ENCODE measurements at places on chromosomes 4 and X.
A peak's percentile ranks its signal among the peaks of the same experiment; 100 is the strongest.

DNA sequence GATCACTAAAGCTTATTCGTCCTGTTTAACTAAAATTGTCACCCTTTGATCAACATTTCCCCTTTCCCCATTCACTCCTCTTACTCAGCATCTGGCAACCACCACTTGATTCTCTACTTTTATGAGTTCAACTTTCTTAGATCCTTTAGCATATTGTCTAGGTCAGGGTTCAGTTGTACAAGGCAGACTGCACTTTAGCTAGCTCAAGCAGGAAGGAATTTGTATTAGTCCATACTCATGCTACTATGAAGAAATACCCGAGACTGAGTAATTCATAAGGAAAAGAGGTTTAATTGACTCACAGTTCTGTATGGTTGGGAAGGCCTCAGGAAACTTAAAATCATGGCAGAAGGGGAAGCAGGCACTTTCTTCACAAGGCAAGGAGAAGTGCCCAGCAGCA is 44.3 kb downstream of the TASL start:
- no peak for DNase-seq

- no peak for DNase-seq
Observed at GRCh38 chr4:168380290-168380689, 61.7 kb upstream of the DDX60 start.

DNA sequence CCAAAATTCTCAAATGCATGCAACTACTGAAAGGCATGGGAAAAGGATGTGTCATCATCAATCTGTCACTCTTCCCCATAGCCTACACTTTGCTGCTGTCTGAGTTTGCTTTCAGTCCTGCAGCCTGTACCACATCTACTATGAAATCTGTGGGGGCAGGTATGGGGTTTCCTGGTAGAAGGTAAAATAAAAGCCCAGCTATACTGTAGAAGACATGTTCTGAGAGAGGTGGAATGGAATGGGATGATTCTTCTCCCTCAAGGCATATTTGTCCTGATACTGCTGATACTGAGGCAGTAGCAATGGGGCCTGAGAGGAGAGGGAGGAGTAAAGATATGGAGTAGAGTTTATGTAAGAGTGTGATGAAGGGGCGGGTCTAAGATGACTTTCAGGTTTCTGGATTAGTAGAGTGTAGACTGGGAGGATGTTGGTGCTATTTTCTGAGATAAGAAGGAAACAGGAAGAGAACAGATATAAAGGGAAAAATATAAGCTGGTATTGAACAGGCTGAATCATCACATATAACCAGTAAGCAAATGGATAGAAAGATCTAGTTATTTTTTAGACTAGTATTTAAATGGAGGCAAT is 38.7 kb upstream of the GYPA start:
- peak; percentile 6 for DNase-seq

DNA sequence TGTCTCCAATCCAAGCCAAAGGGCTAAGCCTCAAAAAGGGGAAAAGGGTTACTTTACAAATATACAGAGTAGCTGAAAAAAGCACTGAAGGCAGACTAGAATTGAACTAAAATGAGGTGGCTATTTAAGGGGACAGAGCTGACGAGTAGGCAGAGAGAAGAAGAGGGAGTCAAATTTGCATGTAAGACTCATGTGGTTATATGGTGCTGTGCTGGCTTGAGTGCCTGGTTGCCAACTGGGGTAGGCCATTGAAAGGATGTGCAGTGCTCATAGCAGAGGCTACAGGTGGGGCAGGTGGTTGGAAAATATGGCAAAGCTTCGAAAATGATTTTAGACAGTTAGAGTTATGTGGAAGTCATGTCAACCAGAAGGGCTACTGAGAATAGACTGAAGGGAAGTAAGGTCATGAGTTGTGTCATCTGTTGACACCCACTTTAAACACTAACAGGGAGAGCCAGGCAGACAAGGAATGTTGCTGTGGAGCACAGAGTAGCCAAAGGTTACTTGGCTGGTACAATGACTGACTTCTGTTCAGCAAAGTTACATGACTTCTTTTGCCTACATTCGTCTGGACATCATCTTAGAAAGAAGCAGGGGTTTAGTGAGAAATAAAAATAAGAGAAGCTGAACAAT is 1210.4 kb downstream of the ADGRL3 start:
- no peak for DNase-seq

GRCh38 chr4:41325901-41326300 is 69.2 kb downstream of the UCHL1 start:
- no peak for DNase-seq

- DNase-seq = peak; percentile 26
Observed at GRCh38 chrX:18899796-18900380, 84.0 kb downstream of the PHKA2 start.

GRCh38 chr4:26094911-26095310 is 180.9 kb downstream of the SMIM20 start:
- no peak for DNase-seq

GRCh38 chr4:183284965-183285364 is 35.1 kb downstream of the CLDN22 start:
- DNase-seq = no peak

DNA sequence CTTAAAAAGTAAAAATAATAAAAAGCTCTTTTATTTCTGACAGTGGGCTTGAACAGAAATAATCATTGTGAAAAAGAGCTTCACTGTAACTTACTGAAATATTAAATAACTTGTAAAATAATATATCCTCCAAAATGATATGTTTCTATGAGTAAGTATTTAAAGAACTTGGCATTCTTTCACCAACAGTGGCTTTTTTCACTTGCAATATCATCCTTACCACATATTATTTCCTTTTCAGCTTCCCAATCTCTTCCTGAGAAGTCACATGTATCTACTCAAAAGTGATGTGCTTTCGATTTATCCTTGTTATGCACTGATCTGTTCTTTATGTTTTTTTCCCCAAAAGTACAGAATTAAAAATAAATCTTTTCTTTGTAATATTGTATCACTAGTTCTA is 2.2 kb upstream of the PCDH18 start:
- no peak for DNase-seq

- peak; percentile 74 for DNase-seq
Observed at GRCh38 chrX:119692191-119693039, 553 bp downstream of the SEPTIN6 start.

GRCh38 chrX:153569475-153569874 is 29.5 kb downstream of the CCNQ start:
- no peak for DNase-seq

- DNase-seq = no peak
Observed at GRCh38 chr4:152965611-152966010, 29.5 kb downstream of the FHDC1 start.

- DNase-seq = no peak
Observed at GRCh38 chr4:8771666-8772065, 100.0 kb downstream of the HMX1 start.

DNA sequence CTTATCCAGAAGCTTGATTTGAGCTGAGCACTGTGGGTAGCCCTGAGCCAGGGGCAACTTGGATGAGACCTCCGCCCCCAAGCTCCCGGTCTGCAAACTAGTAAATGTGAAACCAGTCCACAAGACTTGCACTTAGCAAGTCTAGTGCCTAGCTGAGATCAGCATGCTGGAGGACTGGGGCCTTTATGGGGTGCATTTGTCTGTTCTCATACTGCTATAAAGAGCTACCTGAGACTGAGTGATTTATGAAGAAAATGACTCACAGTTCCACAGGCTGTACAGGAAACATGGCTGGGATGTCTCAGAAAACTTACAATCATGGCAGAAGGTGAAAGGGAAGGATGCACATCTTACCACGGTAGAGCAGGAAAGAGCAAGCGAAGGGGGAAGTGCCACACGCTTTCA is 42.1 kb upstream of the HOPX start:
- DNase-seq = peak; percentile 79

- DNase-seq = no peak
Observed at GRCh38 chrX:74179071-74179470, 124.9 kb upstream of the ZCCHC13 start.

DNA sequence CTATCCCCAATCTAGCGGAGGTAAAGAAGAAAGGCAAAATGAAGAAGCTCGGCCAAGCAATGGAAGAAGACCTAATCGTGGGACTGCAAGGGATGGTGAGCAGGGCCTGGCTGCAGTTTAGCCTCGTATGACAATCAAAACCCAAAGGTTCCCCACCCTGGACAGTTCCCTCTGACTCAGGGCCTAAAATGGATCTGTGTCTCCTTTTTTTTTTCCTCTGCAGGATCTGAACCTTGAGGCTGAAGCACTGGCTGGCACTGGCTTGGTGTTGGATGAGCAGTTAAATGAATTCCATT is 986 bp downstream of the HDAC6 start:
- no peak for DNase-seq

GRCh38 chr4:40956721-40957255 is 207.0 kb downstream of the NSUN7 start:
- no peak for DNase-seq

GRCh38 chr4:112277705-112278448 is 7.8 kb downstream of the TIFA start:
- DNase-seq = no peak

GRCh38 chrX:153551135-153551534 is 33.7 kb downstream of the ATP2B3 start:
- no peak for DNase-seq

- no peak for DNase-seq
Observed at GRCh38 chr4:1400191-1400805, 5.9 kb downstream of the NKX1-1 start.

GRCh38 chr4:17009871-17010367 is 111.5 kb upstream of the LDB2 start:
- DNase-seq = no peak

- DNase-seq = no peak
Observed at GRCh38 chr4:7819446-7819845, 120.2 kb downstream of the AFAP1 start.

DNA sequence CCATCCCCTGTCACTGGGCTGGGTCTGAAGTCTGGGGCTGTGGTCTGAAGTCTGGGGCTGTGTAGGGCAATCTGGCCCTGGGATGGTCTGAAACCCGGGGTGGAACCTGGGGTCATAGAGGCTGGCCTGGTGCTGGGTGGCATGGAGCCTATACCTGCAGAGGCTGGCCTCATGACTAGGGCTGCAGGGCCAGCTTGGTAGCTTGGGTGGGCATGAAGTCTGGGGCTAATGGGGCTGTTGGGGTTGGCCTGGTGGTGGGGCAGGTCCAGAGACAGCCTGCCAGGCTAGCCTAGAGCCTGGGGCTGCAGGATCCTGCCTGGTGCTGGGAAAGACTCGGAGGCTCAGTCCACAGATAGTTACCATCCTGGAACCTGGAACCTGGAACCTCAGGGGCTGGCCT is 37.0 kb downstream of the GALNT7 start:
- no peak for DNase-seq

GRCh38 chr4:2183394-2183793 is 58.5 kb downstream of the HAUS3 start:
- DNase-seq = no peak

DNA sequence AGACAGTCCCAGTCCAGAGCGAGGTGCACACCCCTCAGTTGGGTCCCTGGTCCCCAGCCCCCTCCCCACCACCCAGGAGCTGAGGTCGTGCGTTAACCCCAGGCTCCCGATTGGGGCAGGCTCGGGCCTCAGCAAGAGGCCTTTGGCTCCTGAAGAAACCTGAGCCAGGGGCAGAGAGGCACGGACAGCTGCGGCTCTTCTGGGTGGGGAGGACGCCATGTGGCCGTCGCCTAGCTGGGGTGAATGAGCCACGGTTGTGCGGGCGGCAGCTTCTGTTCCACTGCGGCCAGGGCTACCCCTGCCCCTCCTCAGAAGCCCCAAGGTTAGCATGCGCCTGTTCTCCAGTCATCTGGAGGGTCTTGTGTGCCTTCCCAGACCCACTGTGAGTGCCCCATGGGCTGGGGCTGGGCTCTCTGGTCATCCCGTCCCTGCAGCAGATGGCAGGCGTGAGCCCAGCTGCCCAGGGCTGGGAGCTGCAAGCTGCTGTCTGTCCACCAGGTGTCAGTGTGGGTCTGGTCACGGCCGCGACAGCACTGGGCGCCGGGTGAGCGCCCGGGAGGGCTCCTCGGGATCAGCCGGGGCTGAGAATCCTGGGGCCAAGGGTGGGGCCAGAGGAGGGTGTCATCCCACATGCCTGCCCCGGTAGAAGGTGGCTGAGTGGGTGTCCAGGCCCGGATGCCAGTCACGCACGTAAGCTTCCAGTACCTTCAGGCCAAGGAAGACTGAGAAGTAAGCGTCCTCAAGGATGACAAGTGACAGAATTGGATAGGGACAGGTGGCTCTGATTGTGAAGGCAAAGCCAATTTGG is 21.9 kb downstream of the ATP2B3 start:
- DNase-seq = peak; percentile 71

GRCh38 chrX:1925053-1925481 is 310.2 kb downstream of the ASMT start:
- no peak for DNase-seq

DNA sequence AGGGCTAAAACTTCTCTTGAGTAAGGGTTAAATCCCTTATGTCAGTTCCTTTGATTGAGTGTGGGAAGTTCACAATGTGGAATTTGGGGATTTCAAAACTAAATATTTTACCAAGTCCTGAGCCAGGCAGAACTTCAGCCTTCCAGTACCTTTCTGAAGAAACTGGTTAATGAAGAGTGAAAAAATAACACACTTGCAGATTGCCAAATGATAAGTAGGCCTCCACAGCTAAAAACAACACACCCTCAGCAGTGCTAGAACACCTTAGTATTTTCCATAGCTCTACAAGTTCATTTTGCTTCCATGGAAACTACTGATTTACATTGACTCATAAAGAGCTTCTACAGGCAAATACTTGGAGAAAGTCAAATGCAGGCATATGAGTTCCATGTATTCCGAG is 326.8 kb downstream of the ZNF674 start:
- DNase-seq = no peak

DNA sequence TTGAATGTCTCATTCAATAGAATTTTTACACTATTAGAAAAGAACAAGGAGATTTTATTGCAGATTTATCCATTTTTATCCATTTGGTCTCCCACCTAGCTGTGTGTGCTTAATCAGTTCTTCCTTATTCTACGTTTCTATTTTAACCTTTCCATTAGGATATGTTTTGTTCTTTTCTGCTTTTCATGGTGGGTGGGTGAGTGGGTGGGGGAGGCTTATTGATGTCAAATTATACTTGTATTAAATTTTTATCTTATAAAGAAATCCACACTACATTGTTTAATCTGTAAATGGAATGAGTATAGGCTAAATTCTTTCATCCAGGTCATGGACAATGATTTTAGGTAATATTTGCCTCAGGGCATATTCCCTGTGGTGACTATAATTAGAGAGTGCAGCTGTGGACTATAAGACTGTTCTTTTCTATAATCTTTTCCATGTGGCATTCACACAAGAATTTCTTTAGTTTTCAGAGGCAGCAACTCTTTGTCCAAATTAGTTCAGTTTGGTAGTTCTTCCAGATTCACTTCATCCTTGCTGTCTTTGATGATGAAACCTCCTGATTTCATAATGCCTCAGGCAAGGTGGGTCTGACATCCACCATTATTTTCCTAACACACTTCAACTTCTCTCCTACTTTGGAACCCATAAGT is 2451.8 kb downstream of the PCDH7 start:
- DNase-seq = no peak

Data from activated naive CD4-positive, alpha-beta T cell treated with anti-CD3 and anti-CD28 coated beads for 36 hours (primary cell).